T-helper 9 cell (primary cell): ENCODE measurements at places on chromosomes 4 and X.

GRCh38 chr4:7031558-7032449 lies 11.4 kb upstream of the TADA2B start:
- no peak for DNase-seq

DNA sequence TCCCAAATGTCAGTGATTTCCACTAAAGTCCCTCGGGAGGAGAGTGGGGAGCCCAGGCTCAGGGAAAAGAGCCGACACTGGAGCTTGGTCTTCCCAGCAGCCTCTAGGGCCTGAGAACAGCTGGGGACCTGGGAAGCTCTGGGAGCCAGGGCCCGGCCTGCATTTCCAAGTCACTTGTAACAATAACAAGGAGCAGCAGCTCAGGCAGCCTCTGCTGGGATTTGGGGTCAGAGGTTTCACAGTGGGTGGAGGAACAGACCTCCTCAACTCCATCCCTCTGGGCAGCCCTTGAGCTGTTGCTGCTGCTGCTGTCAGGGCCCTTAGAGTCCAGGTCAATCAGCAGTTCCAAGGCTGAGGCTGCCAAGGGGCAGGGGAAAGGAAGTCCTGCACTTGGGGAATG lies 11.1 kb downstream of the STARD8 start:
- no peak for DNase-seq

DNA sequence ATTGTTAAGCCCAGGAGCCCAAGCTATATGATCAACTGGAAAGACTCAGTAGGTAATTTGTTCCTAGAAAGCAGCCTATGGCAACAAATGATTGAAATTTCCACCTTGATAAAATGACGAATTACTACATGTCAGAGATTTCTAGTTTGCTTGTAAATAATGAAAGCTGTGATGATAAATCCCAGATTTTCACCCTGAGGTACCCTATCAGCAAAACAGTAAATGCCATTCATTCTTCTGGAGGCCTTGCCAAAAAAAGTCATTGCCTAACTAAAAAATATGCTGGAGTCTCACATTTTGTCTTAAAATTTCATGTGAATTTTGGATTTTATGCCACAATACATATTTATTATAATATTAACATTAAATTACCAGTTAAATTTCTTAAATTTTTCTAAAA lies 71.3 kb downstream of the PPEF2 start:
- DNase-seq, result no peak

- DNase-seq, result no peak
Measured at GRCh38 chr4:17709763-17710068, 71.7 kb downstream of the FAM184B start.

DNA sequence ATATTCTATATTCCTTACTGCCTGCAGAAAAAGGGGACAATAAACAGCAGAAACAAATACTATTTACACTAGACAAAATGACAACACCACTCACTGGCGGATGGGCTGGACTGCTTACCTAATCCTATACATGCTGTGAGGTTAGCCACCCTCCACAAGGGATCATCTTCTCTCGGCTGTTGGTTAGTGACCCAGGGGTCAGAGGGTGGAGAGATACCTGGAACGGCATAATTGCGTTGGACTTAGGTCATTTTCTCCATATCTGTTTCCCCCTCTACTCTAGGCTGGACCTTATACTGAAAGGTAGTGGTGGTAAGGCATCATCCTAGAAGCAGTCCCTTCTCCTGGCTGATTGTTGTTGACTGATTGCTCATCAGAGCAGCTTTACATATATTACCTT lies 286.8 kb upstream of the UGT8 start:
- no peak for DNase-seq

GRCh38 chr4:39528061-39528465 lies 824 bp upstream of the UGDH start:
- no peak for DNase-seq

DNA sequence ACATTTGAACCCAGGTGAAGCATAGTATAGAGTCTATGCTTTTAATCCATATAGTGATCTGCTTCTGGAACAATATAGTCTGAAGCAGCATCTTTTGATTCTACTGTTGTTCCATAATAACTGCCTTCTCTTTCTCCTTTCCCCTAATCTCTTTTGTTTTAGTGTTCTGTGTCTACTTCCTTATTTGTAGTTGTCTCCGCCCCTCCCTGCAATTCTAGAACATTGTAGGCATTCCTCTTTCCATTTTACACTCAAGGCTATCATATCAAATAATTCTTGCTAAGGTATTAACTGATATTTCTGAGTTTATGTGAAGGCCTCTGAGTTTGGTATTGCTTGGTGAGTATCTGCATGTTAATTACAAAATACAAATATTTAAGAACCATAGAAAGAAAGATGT lies 11.6 kb downstream of the BLTP1 start:
- DNase-seq, result no peak

GRCh38 chrX:460823-461640 lies 74.3 kb upstream of the PPP2R3B start:
- DNase-seq, result no peak

- DNase-seq, result no peak
Measured at GRCh38 chr4:88752754-88753153, 55.1 kb upstream of the NAP1L5 start.

DNA sequence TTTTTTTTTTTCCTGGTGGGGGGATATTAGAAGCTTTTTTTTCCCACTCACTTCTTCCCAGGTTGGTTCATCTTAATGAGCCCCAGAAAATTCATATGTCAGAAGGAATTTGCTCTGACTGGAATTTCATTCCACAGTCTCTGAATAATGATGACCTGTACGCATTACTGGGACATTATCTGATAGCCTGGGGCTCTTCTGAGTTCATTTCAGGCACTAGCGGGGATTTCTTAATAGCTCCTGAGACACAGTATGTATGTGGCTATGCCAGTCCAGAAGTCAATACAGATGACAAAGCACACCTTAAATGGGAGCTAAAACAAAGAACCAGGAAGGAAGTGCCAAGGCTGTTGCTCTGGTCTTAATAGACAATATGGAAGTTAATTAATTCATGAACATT lies 295.2 kb upstream of the IGFBP7 start:
- no peak for DNase-seq

- DNase-seq, result no peak
Measured at GRCh38 chr4:169945636-169946035, 80.6 kb downstream of the MFAP3L start.

- no peak for DNase-seq
Measured at GRCh38 chr4:5024673-5025072, 5.4 kb upstream of the CYTL1 start.

DNA sequence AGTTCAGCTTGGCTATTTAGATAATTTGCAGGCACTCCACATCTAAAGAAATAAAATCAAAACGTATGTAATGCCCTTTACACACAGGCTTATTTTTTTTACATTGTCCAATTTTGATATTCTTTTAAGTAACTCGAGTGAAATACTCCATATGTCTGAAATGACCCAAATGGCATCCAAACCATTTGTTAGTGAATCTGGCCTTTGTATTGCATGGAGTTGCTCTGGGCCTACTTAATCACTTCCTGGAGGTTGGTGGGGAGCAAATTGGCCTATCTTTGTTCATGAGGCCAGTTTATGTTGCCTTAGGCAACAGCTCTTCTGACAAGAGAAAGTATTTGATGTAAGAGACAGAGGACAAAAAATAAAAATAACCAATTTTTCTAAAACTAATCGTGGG lies 47.6 kb upstream of the TMEM131L start:
- no peak for DNase-seq

GRCh38 chr4:153933915-153934687 lies 145.2 kb upstream of the SFRP2 start:
- no peak for DNase-seq

DNA sequence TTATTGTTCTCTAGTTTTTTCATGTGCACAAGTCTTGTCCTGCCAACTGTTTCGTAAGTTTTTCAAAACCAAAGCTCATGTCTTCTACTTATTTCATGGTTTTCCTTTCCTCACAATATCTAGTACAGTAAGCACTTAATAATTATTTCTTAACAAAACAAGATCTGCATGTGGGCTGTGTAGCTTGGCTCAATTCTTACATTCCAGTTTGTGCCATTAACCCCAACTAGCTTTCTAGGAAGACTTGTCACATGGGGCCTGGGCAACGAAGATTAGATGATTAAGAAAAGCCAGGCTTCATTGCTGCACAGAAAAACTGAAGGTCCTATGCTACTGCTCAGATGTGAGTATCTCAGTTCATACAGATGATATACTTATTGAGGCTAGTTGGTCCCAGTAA lies 155.3 kb upstream of the TEX13A start:
- DNase-seq, result no peak

DNA sequence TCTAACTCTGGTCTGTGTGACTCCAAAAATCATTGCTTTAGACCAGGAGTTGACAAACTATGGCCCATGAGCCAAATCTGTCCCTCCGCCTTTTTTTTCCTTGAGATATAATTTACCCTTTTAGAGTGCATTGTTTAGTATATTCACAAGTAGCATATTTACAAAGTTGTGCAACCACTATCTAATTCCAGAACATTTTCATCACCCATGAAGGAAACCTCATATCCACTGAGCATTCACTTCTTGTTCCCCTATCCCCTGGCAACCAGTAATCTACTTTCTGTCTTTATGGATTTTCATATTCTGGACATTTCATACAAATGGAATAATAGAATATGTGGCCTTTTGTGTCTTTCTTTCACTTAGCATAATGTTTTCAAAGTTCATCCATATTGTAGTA lies 67.4 kb upstream of the CITED1 start:
- no peak for DNase-seq

- DNase-seq, result no peak
Measured at GRCh38 chrX:13223868-13224567, 95.8 kb downstream of the ATXN3L start.

- no peak for DNase-seq
Measured at GRCh38 chr4:8141935-8142334, 16.7 kb downstream of the ABLIM2 start.

DNA sequence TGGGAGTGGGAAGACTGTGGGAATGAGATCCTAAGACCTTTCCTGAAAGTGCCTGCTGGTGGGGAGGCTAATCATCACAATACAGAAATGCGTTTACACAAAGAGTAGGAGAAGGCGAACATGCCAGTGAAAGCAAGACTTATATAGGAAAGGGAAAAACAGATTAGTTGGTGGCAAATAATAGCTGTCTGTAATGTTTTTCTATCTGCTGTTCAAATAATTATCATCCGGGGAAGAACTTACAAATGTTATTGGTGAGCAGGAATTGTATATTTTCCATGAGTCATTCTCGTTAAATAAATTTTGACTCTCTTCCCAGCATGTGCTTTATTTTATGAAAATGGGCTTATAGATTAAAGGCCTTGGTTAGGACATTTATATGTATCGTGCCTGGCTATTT lies 196.5 kb downstream of the ARHGAP10 start:
- DNase-seq, result no peak

DNA sequence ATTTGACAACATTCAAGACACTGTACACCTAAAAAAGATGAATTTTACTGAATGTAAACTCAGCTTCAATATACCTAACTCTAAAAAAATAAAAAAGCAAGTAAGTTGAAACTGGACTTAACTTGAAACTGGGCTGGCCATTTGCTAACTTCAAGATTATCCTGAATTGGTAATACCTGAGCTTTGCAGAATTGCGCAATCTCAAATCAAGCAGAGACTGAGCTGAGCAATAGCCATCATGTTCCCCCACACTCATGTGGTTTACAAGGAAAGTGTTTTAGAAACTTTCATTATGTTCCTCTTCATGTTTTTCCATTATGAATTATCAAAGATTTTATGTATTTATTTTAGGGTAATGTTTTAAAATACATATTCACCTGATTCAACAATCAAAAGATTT lies 38.7 kb downstream of the ANXA5 start:
- DNase-seq, result no peak

DNA sequence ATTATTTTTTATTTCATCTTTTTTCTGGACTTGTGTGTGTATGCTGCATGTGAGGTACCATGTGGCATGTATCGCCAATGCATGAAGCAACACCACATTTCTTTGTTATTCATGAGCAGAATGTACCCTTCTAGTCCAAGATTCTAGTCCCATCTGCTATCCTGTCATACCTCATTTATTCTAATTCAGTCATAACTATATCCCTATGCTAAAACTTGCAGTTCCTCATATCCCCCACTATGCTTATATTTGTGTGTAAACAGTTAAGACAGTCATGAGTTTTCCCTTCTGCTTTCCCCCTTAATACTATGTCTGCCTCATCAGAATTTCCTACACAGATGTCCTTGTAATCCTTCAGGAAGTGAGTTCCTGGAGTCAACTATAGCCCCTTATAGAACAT lies 19.7 kb downstream of the OCRL start:
- no peak for DNase-seq

GRCh38 chr4:6125103-6125651 lies 75.2 kb downstream of the JAKMIP1 start:
- DNase-seq, result no peak

DNA sequence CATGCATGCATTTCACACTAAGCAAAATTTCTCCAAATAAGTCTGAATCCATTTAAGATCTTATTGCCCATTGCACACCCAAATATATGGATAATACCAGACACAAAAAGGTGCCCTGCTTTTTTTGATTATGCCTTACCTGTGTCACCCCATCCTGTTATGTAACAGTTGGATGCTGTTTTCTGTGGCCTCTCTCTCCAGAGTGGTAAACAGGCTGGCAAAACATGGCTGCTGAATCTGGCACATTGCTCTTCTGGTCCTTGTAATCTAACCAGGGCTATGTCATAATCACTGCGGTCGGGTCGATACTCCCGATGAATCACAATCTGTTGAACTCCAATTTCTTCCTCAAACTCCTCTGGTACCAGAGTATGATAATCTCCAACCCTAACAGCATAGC lies 70.1 kb downstream of the PRSS12 start:
- DNase-seq, result no peak

GRCh38 chr4:2217726-2218125 lies 24.2 kb downstream of the HAUS3 start:
- DNase-seq, result no peak

DNA sequence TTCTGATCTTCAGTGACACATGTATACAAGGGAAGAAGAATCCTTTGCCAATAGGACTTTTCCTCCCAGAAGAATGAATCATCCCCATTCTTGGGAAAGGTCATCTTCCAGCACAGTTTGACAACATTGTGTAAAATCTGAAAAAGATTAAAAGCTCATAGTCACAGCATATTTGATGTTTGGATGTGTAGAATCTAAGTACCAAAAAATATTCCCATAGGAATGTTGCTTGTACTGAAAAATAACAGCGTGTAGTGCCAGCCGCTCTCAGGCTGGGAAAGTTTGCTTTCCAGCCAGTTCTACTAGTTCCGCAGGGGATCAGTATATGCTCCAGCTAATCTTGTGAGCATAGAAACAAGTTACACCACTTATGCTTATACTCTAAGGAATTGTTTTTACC lies 74.7 kb upstream of the IL13RA1 start:
- no peak for DNase-seq

- no peak for DNase-seq
Measured at GRCh38 chr4:26208237-26208994, 112.4 kb upstream of the RBPJ start.

DNA sequence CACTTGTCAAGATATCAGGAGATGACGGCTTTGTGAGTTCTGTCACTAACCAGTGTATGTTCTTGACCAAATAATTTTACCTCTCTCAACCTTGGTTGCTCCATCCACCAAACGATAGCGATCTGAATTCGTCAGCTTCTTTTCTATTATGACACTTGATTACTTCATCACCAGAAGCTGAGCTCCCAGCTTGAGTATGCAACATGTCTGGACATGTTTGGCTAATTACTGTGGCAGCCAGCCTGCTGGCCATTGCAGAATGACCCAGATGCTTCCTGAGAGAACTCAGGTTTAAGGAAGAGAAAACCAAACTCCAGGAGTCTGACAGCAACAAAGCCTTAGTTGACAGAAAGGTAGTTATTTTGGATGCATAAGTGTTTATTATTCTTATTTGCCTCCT lies 46.4 kb upstream of the PARM1 start:
- DNase-seq, result no peak
